ENCODE measurements at places on chromosomes 5 and 9.

DNA sequence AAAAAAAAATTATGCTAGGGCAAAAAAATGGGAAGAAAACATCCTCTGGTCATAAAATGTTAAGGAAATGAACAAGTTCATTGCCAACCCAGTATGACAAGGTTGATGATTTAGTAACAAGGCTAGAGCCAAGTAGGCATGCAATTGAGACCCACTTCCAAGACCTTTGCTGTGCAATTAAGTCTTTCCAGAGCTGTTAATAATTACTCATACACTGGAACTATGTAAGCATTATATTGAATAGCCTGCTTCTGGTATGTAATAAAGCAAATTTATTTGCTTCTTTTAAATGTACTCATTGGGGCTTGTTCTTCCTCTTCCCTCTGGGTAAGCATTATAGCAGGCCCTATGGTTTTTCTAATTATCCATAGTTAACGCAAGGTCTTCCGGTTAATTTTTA lies 32.5 kb upstream of the SNAPC3 start:
- DNase-seq = no peak

GRCh38 chr9:85108746-85109145 lies 439.2 kb downstream of the NTRK2 start:
- no peak for DNase-seq

- no peak for DNase-seq
These were observed 7.6 kb upstream of the DNAJA1 start for GRCh38 chr9:33017283-33018041.

DNA sequence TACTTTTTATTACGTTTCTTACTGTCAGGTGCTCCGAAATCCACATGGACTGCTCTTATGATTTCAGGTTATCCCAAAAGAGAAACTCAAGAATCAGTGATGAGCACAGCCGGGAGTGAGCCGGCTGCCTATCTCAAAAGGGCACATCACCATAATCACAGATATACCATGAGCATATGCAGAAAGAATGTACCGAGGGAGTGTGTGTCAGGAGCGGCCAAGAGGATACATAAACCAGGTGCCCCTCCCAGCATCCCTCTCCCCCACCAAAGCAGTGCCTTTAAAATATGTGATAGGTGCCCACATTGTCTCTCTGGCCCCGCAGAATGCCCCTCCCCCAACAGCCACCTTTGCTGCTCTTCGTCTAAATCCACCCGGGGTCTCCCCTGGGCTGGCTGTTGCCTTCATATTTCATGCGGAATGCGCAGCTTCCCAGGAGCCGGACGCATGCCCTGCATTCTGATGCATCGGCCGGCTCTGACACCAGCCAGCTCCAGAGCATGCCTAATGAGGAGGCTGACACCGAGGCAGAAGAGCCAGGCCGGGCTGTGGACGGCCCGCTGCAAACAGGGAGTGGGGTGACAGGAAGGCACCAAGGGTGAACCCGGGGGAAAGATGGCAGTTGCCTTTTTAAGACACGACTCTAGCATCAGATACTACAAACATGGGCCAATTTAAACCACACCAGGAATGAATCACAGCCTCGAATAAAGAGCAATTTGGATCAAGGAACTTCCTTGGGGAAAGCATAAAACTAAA lies 652.3 kb downstream of the BNC2 start:
- no peak for DNase-seq

GRCh38 chr9:29564564-29564963 lies 1991.3 kb upstream of the C9orf72 start:
- DNase-seq = no peak

GRCh38 chr9:123523845-123524244 lies 167.8 kb downstream of the CRB2 start:
- DNase-seq = no peak

DNA sequence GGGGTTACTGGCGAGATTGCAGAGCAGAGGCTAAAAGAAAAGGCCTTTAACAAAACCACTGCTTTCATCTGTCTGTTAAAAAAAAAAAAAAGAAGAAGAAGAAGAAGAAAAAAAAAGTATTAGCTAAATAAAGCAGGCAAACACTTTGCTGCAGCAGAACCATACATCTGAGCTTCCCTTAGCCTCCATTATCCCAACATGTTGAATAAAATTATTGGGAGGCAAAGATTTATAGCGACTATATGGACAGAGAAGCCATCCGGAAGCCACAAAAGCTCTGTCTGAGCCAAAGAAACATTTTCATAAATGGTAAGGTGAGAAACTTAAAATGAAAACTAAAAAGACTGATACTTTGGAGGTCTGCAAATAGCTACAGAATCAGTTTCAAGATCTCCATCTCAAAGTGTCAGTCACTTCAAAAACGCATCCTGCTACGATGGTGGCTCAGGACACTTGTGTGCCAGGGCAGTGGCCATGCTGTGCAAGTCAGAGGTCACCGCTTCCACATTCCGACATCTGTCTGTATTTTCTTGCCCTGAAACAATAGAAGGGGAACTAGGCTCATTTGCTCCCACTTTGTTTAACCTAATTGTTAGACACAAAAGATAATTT lies 9.6 kb downstream of the EFNA5 start:
- DNase-seq = no peak

DNA sequence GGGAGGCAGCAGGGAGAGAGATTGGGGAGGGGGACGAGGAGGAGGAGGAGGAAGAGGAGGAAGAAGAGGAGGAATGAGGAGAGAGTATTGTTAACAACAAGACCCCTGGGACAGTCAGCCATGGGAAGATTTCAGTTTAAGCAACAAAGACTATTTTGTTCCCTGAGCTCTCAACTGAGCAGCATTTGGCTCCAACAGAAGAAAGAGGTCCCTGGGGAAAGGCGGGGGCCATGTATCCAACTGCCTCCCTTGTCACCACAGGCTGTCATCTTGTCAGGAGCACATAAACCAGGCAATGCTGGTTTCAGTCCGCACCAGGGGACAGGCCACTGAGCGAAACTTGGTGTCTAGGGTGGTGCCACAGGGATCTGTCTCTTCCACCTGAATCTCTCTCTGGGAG lies 316.1 kb downstream of the TLE1 start:
- DNase-seq = no peak

GRCh38 chr9:105333076-105333475 lies 88.6 kb downstream of the SLC44A1 start:
- no peak for DNase-seq

DNA sequence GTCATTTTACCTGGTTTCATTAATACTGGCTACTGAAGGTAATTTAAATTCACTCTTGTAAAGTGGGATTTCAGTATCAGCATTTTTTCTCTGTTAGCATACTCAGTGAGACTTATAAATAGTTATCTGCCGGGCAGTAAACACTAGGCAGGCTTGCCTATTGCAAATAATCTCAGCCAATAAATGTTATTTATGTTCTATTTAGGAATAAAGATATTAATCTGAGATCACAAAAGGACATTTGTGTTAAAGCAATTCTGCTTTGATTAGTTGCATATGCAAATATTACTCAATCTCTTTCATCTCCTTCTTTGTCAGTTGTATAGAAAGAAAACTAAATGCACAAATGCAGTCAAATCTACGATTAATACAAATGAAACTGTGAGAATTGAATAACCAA lies 827.8 kb downstream of the TLE4 start:
- DNase-seq = no peak

GRCh38 chr9:70020217-70020616 lies 23.4 kb upstream of the MAMDC2 start:
- no peak for DNase-seq

GRCh38 chr9:86667307-86667706 lies 280.0 kb downstream of the GAS1 start:
- peak; percentile 23 for DNase-seq

DNA sequence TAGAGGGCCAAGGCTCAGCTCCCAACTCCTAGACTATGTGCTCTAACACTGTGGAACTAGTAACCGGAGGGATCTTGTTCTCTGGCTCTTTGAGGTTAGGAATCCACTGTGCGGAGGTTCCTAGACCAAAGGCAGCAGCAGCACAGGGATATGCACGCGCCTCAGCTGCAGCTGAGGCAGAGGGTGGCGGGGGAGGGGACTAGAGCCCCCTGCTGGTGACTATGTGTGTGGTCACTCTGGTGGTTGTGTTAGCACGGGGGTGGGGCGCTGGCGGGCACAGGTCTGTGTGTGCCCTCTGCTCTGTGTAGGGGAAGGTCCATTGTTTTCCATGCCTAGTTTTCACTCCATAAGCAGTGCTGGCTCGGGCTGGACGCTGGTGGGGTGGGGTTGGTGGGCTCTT lies 458.0 kb upstream of the IZUMO3 start:
- DNase-seq = no peak

- DNase-seq = no peak
These were observed 7.2 kb downstream of the PCDHGC5 start for GRCh38 chr5:141496038-141496437.

DNA sequence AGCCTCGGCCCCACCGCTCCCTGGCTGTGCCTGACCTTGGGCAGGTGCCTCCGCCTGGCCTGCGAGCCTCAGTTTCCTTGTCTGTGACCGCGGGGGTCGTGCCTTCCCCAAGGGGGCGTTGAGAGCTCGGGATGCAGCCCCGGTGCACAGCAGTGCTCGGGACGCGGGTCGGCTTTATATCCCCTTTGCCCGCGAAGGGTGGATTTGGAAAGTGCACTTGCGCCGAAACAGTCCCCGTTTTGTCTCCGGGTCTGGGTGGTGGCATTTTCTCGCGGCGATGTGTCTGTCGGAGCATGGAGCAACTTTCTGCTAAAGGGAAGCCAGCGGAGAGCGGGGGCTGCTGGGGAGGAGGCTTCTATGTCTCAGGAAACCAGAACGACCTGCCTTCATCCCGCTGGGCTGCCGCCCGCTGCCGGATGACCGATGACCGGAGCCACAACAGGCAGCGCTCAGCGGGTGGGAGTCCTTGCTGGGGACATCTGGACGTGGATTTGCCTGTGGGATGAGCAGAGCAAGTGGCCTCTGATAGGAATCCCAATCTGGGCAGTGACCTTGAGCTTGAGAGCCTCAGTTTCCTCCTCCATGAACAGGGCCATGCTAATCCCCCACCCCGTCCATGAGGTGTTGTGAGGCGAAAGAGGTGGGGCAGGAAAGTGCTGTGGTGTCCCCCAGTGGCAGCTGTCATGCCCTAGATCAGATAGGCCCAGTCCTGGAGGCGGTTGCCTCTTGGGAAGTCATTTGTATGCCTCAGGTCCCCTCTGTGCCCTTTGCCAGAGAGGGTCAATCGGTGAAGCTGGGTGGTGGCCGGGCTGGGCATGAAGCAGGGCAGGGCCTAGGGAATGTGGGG lies 651 bp downstream of the HRH2 start:
- no peak for DNase-seq

DNA sequence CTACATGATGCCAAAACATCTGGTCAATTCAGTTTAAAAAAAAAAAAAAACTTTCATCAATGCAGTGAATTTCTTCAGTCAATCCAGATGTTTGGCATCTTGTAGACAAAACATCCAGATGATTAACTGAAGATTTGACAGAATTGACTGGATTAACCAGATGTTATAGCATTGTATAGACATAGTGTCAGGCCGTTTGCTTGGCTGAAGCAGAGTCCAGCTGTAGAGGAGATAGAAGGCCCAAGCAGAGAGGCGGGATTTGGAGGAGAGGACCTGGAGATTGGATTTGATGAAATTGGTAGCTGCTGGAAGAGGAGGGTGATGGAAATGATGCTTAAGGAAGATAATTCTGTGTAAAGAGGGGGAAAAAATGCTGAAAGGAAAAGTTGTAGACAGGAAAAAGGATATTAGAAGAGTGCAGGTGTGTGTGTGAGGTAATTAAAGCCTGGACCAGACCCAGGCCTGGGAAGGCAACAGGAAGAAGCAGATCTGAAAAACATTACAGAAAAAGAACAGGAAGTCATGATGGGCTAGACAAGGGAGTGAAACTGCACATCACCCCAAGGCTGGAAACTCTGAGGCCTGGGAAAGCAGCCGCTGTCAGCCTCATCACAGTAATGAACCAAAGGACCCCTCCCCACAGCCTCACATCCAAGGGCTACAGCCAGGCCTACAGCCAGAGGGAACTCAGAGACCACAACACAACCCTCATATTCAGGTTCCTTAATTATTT lies 258.3 kb downstream of the CWC27 start:
- no peak for DNase-seq

DNA sequence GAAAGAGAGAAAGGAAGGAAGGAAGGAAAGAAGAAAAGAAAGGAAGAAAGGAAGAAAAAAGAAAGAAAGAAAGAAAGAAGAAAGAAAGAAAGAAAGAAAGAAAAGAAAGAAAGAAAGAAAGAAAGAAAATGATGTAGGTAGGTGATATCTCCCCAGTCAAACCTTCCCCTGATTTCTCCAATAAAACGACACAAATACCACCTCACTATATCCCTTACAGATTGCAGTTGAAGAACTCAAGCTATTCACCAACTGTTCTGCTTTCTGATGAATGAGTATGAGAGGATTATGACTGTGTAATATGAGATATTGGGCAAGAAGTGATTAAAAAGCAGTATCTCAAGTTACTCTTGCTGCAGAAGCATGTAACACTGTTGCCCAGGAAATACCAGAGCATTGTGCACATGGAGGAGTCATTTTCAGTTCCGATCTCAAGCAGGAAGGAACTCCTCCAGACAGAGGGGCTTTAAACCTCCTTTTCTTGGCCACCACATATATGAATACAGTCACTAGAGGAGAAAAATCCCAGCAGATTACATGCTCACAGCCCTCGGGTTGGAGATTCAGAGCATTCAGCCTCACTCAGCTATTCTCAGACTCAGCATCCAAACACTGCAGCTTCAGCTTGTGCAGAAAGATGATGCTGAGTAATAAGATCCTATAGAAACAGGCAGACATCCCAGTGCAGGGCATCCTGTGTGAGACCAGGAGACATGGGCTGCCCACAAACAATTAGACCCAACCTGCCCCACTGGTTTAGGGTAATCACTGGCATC lies 61.4 kb downstream of the UGCG start:
- peak; percentile 46 for DNase-seq

DNA sequence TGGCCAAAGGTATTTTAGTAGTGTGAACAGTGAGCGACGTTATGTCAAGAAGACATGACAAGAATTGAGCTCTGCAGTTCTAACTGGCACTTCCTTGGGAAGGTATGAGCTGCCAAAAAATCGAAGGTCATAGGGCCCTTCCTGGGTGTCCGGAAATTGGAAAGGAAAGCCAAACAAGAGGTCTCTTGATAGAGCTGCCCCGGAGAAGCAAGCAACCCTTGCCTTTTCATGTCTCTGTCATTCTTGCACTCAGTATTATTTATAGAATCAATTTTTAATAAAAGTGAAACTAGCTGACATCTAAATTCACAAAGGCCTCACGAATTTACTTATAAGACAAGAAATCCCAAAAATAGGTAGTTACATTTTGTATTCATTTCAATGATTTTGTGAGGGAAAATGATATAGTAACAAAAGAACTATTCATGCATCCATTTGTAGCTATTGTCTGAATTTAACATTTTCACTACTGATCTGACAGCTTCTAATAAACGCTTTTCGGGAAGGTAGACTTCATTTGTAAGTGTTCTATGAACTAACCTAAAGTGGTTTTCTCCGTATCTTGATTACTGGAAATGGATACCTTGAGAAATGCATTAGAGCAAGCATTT lies 113.8 kb upstream of the VCAN start:
- no peak for DNase-seq

GRCh38 chr5:110625376-110625999 lies 101.0 kb downstream of the TMEM232 start:
- DNase-seq = no peak

DNA sequence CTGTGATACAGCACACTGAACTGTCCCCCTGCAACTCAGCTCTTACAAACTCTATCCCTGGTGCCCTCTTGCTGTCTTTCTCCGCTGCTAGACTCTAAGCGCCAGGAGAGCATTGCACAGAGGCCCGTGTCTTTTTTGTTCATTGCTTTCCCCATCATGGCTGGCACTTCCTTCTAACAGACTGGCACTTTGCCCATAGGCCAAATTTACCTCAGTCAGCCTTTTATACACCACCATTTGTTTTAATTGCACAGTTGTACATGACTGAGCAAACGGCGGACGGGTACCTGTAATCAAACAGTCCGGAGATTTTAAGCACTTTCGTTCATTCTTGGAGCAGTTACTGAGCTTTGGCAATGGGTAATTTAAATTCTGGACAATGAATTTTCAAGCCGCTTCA lies 102.2 kb upstream of the CLINT1 start:
- DNase-seq = no peak
